Transverse colon (tissue), 4 donors: ENCODE measurements at places on chromosomes 7 and 10.

DNA sequence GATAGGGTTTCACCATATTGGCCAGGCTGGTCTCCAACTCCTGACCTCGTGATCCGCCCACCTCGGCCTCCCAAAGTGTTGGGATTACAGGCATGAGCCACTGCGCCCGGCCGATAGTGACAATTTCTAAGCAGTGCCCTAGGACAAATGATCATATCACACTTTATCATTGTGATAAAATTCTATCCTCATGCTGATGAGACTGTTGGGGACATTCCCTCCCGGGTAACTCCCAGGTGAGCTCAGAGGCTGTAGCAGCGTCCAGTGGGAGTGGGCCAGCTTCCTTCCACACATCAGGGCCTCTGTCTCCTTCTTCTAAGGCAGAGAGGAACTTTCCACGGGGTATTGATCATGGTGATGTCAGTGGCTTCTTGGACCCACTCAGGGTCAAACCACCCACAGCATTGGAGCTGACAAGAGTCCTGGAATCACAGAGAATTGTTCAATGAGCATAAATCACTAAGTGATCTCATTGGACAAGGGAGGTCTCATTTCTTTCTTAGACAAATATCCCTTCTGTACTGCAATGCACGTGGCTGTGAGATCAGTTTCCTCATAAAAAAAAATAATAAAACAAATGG is 256.1 kb downstream of the KLF6 start:
- no peak for DNase-seq

DNA sequence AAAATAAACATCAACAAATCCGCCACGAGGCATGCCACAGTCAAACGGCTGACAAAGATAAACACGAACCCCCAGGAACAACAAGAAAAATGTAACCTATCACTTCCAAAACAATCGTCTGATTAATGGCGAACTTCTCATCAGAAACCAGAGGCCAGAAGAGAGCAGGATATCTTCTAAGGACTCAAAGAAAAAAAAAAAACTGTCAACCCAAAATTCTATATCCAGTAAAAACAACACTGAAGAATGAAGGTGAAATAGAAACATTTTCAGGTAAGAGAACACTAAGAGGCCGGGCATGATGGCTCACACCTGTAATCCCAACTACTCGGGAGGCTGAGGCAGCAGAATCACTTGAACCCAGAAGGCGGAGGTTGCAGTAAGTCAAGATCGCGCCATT is 54.3 kb downstream of the SLC29A4 start:
- no peak for DNase-seq

GRCh38 chr10:124572751-124573150 is 111.1 kb downstream of the LHPP start:
- DNase-seq: no peak

- no peak for DNase-seq
These were observed 392.7 kb upstream of the NFE2L3 start for GRCh38 chr7:25759286-25759685.

DNA sequence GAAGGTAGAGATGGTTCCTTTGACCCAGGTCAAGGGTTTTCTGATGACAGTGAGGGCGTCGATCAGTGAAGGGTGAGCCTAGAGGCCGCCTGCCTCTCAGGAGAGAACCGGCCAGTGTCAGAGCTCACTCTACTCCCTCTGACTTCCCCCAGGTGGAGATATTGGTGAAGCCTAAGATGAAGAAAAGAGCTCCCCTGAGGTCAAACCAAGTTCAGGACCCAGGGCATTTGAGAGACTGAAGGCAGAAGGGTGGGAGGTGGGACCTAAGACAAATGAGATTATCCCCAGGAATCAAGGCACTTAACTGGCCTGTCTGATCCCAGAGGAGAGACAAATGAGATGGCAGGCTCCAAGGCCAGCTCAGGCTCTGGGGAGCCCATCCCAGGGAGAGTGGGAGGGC is 104.7 kb downstream of the CDH23 start:
- no peak for DNase-seq
